ENCODE measurements at places on chromosomes 13 and 19.

DNA sequence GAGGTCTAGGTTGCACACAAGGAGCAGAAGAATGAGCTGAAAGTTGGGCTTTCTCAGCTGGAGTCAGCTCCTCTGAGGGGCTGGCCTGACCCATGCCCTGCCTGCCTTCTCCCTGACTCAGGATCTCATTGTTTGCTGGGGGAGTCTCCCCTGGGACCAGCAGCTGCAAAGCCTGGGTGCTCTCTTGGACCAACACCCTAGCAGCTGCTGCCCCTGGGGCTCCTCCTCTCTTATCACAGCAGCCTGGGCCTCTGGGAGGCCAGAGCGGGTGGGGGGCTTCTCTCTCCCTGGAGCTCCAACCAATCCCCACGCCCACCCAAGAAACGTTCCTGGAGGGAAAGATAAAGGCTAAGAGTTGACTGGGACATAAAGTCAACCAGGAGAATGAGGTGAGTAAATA, 1.6 kb upstream of the FCGBP start:
- no peak for DNase-seq

DNA sequence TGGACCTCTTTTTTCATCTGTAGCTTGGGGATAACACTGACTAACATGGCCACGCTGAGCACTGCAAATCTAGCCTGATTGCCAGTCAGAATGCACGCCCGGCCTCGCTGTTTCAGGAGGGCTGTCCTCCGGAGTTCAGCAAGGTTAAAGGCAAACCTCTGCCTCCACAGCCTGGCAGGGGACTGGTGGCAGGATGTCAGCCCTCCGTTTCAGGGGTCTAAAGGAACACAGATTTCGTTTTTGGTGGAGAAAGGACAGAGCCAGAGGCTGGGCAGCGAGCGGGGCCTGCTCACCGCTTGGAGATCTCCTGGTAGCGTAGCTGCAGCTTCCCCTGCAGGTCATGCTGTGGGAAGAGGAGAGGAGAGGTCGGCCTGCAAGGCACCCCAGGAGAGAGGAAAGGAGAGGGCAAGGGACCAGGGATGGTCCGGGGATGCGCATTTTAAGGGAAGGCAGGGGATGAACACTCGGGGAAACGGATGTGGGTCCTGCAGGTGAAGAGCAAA, 560 bp downstream of the NDUFA7 start:
- DNase-seq: no peak

DNA sequence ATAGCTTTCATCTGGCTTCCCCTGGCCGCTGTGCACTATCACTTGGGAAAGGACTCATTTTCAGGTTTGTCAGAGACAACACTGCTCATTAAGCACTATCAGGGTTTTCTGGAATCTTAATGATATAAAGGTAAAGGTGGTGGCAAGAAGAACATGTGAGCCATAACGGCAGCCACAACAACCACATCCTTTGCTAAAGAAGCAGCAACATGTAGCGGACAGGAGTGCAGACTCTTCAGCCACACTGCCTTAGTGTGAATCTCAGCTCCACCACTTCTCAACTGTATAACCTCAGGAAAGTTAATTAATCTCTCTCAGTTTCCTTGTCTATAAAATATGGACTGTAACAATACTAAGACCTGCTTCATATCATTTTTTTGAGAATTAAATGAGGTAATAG, 24.1 kb upstream of the MIR17HG start:
- DNase-seq: no peak

DNA sequence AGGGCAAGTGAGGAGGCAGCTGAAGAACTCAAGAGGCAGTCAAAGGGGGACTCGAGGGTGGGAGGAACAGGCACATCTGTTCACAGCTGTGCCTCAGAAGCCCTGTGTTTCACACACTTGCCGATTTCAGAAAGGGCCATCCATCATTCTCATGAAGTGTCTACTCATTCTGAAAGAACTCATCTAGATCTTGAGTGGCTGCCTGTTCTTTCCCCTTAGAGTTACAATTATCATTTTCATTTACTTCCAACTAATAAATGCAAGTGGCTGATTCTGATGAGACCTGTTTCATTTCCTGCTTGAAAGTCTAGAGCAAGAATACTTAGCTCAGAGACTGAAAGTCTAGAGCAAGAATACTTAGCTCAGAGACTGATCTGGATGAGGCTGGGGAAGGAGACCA, 1145.1 kb downstream of the UQCRFS1 start:
- DNase-seq: no peak

DNA sequence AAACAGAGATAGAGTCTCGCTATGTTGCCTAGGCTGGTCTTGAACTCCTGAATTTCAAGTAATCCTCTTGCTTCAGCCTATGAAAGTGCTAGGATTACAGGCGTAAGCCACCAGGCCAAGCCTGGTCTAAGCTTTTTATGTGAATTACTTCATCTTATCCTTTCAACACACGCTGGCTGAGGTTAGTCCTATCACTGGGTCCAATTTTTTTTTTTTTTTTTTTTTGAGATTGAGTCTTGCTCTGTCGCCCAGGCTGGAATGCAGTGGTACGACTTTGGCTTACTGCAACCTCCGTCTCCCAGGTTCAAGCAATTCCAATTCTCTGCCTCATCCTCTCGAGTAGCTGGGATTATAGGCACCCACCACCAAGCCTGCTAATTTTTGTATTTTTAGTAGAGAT, 10.4 kb downstream of the MYO1F start:
- no peak for DNase-seq

GRCh38 chr13:23518231-23518630, 52.0 kb upstream of the TNFRSF19 start:
- no peak for DNase-seq

GRCh38 chr19:2278459-2279158, 3.4 kb downstream of the PEAK3 start:
- DNase-seq: no peak

DNA sequence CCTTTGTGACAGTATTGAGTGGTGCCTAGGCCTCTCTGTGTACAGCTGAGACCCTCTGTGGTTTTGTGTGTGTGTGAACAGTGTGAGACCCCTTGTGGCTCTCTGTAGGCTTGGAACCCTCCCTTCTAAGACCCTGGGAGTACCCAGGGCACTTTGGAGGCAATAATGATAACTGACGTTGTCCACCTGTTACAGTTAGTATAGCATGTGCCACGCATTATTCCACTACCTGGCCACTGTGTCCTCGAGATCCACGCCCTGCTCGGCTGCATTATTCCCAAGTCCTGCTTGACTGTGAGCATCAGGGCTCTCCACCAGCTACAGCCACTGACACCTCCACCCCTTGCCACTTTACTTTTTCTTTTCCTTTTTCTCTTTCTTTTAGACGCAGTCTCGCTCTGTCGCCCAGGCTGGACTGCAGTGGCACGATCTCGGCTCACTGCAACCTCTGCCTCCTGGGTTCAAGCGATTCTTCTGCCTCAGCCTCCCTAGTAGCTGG, 2.0 kb downstream of the GRAMD1A start:
- DNase-seq: no peak

DNA sequence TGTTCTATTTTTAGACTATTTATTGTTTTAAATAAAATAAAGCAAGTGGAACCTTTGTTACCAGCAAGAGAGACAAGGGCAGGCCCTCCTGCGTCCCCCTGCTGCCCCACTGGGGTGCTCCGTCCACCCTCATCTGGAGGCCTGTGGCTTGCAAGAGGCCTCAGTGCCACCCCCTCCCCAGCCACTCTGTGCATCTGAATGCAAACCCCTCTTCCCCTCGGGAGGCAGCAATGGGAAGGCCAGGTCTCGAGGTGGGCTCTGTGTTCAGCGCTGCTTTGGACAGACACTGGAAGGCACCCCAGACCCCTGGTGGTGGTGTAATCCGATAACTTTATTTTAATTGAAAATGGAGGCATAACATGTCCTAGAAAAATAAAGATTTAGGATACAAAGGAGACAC, 4.6 kb downstream of the SIX5 start:
- no peak for DNase-seq

DNA sequence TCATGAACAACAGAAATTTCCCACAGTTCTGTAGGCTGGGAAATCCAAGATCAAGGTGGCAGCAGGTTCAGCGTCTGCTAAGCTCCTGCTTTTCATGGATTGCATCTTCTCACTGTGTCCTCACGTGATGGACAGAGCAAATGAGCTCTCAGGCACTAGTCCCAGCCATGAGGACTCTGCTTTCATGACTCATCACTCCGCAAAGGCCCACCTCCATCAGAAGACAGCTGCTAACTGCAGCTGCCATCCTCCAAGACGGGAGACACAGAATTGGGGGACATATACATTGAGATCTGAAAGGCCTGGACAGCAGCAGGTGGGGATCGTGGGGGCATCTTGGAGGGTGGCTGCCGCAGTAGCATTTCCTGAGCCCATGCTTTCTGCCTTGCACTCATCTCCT, 44.4 kb upstream of the SPATA13 start:
- no peak for DNase-seq

DNA sequence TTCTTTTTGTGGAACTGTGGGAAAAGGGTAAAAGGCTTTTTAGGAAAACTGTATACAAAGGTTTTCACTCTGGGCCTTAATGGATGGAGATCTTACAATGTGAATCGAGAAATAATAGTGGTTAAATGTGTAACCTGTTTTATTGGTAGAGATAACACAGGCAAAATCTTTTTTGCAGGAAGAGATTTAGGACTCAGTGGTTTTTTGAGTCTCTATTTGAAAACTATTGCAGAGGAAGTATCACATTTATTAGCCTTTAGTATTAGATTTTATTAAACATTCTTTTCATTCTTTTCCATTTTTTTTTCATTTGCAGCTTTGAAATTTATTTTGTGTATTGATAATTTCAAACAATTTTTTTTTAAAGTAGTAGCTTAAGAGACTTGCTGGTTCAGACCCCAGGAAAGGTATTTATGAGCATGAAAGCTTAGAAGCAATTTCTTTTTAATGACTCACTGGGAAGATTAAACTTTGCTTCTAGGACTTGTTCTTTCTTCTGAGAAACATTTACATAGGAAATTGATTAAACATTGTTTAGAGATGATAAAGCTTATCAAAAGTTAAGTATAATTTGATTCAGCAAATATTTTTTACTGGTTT, 10.5 kb downstream of the KLF5 start:
- DNase-seq: no peak

DNA sequence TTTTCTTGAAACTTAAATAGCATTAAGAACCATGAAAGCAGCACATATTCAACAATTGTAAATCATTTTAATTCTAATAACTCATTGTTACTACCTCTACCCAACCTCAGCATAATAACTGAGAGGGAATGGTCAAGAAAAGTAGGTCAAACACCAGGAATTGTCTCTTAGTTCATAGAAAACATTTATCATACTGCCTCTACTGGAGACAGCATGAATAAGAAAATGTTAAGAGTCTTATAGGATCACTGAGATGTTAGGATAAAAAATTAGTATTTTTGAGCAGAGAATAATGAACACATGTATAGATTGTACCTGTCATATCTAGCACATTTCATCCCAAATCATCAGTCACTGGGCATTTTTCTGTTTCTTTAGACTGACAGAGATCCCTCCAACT, 515.3 kb downstream of the PCDH9 start:
- no peak for DNase-seq

DNA sequence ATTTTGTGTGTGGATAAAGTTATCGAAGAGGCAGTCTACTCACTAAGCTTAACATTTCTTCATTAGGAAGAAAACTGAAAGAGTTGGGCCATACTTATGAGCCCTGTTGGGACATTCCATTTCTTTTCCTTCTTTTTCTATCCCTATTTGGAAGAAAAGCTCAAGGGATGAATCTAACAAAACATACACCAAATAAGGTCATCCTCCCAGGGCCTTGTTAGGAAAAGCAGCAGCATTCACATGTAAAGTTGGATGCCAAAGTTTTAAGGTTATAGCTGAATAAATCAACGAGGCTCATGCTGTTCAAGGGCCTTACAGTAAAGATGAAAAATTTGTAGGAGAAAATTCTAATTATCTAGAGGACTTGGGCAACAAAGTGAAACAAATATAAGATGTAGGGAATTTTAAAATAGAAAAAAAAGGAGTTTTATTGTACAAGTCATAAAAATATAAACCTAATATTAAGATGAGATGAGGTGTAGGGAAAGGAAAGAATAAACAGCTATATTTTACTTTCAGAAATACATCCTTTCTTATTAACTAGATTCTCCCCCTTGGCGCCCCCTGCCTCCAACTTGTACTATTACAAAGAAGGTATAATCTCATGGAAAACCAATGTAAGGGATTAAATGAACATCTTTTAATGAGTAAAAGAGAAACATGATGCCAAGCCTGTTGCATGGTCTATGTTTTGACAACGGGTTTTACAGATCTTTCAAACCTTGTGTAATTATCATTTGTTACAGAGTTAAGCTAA, 160.4 kb downstream of the PCDH20 start:
- DNase-seq: no peak

- DNase-seq: no peak
Observed at GRCh38 chr13:62171697-62172096, 756.0 kb upstream of the PCDH20 start.

DNA sequence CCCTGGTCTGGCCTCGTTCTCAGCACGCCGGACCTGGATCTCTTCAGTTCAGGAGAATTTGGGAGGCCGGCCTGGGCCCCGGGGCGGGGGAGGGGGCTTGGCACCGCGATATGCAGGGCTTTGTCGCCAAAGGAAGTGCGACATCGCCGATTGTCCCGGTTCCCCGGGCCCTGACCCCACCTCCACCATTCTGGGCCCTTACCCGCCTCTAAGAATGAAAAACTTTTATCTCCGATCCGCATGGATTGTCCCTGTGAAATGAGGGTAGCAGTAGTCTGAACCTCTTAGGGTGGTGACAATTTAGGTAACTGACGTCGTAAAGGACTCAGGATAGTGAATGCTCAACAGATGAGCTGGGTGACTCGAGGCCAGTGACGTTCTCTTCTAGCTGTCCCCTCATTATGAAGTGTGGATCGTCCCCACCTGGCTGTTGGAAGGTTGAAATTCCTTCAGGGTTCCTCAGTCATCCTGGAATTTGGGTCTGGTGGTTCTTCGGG, 650 bp downstream of the DDA1 start:
- DNase-seq: no peak

DNA sequence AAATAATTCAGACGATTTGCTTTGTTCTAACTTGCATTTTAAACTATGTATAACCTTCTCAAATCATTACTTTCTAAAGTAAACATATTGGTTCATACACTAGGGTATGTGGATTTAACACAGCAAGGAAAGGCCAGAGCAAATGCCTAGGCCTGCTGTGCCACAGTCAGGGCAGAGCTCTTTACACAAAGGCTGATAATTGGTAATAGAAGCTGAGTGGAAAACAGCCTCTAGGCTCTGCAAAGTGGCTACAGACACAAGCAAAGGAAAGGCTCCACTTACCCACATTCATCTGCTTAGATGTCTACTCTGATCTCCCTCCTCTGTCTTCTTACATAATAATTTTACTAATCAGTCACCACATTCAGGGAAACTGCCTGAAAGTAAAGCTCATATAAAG, 382.9 kb downstream of the OLFM4 start:
- no peak for DNase-seq

- DNase-seq: no peak
Observed at GRCh38 chr19:29681422-29682235, 16.4 kb downstream of the PLEKHF1 start.

GRCh38 chr13:112449545-112449930, 73.4 kb downstream of the SPACA7 start:
- no peak for DNase-seq

- DNase-seq: no peak
Observed at GRCh38 chr13:51444922-51445321, 7.9 kb downstream of the INTS6 start.
